Tongue (tissue), 3 donors: ENCODE measurements at places on chromosomes 2 and 18.

- no peak for DNase-seq
Measured at GRCh38 chr2:57941816-57942215, 104.8 kb upstream of the VRK2 start.

DNA sequence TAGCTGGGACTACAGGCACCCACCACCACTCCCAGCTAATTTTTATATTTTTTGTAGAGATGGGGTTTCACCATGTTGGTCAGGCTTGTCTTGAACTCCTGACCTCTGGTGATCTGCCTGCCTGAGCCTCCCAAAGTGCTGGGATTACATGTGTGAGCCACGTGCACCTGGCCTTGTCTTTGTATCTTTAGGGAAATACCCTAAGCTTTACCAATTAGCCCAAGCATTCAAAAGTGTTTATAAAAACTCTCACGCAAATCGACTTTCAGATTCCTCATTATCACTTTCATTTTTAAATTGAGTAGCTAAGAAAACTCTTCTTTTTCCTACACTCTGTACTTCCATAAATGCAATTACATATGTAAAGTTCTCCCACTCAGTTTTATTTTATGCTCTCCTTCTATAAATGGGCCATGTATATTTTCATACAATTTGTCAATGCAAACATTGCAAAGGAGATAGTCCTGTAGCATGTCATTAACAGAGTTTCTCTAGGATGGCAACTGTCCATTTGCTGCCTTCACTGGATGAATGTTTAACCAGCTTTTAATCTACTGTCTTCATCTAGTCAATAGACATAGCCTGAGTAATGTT lies 326.2 kb upstream of the LRATD1 start:
- no peak for DNase-seq

GRCh38 chr2:3361518-3362389 lies 15.9 kb downstream of the EIPR1 start:
- DNase-seq = no peak

- DNase-seq = no peak
Measured at GRCh38 chr2:110729106-110729505, 3.3 kb upstream of the ACOXL start.

DNA sequence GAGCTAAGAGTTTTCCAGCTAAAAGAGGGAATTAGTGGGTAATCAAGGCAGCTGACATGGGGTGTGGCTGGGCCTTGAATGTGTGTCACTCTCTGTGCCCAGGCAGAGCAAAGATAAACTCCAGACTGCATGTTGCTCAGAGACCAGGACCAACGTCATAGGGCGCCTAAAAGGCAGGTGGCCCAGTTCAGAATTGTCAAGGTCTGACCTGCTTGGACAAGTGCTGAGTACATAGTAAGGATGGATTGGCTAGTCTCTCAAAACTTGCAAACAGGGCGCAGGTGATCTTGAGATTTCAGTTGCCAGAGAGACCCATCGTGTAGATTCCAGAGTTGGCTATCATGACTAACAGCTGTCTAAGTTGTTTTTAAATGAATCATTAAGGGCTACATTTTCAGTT lies 19.0 kb downstream of the CLUL1 start:
- DNase-seq = no peak

DNA sequence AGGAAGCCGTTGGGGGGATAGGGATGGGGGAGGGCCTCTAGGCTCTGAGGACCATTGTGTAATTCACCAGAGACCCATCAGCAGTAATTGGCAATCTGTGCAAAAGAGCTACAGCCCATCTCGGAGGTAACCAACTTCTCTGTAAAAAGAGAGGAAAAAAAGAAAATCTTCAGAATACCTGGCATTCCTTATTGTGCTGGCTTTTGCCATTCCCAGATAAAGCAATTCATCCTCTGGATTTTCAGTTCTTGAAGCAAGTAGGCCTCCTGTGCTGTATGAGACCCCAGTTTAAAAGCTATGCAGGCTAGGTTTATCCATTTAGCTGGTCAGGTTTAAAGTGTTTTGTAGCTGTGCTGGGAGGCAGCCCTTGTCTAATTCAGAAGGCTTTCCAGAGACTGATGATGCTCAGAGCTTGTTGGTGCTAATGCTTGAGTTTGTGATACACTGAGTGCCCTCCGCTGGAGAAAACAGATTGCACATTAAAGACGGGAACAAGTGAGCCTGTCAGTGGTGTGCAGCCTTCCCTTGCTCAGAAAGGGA lies at the start of gene LRRTM4:
Gene LRRTM4 (minus strand): TSS at position 446 of the 540 bp plus-strand sequence.
- DNase-seq = peak; percentile 78

GRCh38 chr2:38922389-38922788 lies 32.7 kb downstream of the ARHGEF33 start:
- DNase-seq = no peak

- DNase-seq = no peak
Measured at GRCh38 chr2:144501118-144501517, 18.8 kb downstream of the ZEB2 start.

DNA sequence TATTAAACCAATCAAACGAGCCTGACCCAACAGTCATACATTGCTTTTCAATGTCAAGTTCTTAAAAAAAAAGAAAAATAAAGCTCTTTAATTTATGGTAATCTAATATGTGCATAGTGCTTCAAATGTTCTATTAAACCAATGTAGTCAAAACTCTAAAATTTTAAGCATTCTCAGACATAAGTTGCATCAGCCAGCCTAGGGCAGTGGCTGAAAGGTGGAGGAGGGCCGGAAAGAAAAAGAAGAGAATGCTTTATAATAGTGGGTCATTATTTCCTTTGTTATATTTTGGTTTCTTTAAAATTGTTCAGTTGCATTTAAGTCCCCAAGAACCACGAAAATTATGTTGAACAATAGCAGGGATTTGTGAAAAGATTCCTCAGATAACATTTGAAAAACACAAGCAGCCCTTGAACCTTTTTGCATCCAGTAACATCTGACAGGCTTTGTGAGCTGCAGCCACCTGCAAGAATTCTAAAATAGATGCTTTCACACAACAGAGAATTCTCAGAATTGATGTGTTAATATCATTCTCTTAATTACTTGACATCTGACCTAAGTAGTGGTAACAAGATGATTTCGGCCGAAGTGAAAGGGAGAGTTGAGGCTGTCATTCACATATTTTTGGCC lies 252.1 kb downstream of the CDCA7 start:
- no peak for DNase-seq

DNA sequence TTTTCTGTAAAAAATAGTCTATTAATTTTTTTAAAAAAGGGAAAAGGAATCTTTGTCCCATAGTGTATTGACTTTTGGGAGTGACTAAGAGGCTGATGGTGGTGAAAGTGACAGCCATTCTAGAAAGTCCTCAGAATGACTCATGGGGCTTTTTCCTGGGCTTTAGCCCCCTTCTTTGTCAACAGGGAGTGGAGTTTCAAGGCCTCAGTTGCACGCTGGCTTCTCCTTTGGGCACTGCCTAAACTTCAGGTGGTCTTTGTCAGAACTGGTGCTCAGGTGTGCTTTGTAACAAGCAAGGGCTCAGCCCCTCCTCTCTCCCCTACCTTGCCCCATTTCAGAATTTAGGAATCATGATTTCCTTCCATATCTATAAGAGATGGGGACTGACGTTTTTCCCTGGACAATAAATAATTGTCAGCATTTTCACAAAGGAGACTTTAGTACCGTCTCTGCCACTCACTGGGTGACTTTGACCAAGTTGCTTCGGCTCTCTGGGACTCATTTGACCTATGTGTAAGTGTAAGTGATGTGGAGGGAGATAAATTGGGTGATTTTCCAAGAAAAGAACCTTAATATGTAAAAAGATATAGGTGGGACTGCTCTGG lies 61.2 kb upstream of the IGFBP2 start:
- DNase-seq = no peak

GRCh38 chr2:120220756-120221155 lies 2.4 kb downstream of the TMEM185B start:
- no peak for DNase-seq

- DNase-seq = no peak
Measured at GRCh38 chr18:57589161-57589560, 2.7 kb upstream of the FECH start.

DNA sequence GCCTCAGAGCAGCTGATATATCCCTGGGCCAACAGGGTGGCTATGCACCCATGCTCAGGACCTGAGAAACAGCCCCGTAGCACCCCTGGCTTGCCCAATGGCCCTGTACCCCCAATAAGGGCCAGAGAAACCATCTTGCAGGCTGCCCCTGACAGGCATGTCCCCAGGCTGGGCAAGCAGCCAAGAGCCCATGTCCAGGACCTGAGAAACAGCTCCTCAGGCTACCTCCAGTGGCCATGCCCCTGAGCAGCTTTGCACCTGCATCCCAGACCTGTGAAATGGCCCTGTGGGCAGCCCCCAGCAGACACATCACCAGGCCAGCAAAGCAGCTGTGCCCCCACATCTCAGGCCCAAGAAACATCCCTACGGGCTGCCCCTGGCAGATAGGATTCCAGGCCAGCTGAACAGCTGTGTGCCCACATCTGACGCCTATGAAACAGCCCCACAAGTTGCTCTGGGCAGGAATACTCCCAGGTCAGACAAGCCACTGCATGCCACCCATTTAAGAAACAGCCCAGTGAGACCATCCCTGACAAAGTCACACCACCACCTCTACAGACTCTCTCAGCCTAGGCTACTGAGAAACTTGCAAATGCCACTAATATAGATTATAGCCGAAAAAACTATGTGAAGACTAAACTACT lies 84.1 kb downstream of the TMEM237 start:
- peak; percentile 21 for DNase-seq

DNA sequence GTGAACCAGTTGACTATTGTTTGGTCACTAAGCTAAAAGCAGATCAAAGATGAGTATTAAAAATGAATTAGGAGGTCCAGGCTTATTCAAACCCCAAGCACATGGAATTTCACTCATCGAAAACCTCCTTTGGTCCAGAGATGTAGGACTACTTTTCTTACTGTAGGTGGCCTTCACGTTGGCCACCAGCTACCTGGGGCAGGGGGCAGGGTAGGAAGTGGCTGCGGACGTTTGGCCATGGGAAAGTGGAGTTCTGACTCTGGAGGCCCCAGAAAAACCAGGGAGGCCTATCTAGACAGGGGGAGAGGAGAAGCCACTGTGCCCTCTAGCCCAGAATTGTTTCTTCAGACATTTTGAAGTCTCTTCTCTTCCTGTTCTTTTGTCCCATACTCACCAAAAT lies 31.8 kb upstream of the CABLES1 start:
- no peak for DNase-seq

GRCh38 chr2:76516861-76517573 lies 806.3 kb upstream of the GCFC2 start:
- no peak for DNase-seq

DNA sequence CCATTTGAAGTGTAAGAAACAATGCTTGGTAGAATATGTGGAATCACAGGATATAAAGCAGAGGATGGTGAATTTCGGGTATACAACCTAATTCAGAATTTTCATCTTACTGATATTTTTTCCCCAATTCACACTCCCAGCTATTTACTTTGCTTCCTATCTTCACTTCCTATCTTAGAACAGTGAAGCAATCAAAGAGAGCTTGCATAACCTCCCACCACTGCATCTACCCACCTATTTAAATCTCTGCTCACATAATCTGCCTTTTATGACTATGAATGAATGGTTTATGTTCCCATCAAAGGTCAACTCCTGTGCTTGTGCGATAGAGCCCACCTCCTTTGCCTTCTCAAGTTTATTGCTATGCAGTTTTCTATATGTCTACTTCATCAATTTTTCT lies 3.3 kb downstream of the RMDN2 start:
- no peak for DNase-seq

DNA sequence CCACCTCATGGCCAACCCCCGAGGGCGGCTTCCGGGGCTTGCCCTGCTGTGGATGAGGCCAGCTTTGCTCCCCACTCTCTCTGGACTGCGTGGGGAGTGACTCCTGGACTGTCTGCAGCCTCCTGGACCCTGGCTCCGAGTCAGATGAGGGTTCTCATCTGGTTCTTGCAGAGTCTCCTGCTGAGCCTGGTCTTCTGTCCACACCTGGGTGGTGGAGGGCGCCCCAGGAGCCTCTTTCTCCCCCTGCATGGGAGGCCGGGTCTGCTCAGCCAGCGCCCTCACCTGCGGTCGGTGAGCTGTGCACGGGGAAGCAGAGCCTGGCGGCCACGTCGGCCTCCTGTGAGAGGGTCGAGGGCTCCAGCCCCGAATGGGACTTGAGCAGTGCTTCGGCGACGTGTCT lies 78.3 kb downstream of the RTP5 start:
- DNase-seq = no peak

GRCh38 chr18:48359626-48360025 lies 49.6 kb downstream of the ZBTB7C start:
- no peak for DNase-seq

DNA sequence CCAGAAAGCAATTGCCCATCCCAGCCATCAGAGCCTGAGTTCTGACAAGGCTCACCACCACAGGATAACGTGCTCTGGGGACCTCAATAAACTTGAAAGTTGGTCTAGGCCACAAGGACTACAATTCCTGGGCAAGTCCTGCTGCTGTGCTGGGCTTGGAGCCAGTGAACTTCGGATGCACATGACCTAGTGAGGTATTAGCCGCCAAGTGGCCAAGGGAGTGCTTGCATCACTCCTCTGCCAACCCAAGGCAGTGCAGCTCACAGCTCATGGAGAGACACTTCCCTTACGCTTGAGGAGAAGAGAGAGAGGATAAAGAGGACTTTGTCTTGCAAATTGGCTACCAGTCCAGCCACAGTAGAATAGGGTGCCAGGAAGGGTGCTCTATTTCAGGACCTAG lies 219.6 kb downstream of the MBD2 start:
- DNase-seq = no peak

DNA sequence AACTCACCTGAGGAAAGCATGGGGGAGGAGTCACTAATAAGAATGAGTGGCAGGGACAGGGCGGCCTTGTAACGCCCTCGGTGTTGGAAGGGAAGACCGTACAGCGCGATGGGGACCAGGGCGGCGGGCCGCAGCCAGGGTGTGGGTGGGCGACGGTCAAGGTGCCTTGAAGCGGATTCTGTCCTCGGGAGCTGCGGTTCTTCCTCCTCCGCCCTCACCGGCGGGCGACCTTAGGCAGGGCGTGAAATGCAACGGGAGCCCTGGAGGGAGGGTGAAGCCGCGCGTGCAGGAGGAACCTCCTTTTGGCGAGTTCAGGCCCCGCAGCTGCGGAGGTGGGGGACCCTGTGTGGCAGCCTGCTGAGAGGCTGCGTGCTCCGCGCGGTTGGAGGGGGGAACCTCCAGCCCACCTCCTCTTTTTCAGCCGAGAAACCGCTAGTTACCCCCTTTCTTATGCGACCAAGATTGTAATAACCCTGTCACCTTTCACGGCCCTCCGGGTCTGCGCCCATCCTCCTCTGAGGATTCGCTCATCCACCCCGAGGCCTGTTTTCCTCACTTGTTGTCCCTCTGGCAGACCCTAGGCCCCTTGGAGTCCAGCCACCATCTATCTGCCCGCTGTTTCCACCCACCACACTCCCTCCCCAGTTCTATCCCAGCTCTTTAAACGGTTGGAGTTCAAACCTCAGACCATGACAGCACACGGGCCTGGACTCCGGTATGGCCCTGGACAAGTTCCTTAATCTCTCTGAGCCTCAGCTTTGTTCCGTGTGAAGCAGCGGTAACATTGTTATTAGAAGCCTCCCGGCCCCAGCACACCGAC lies 823 bp upstream of the RNU2-63P start:
- peak; percentile 17 for DNase-seq

- DNase-seq = peak; percentile 63
Measured at GRCh38 chr2:146321175-146321574, 1523.7 kb upstream of the ACVR2A start.
